ENCODE measurements at places on chromosomes 16 and 17.
A peak's percentile ranks its signal among the peaks of the same experiment; 100 is the strongest.

- DNase-seq, result no peak
Observed at GRCh38 chr16:56347166-56347565, 78.2 kb downstream of the AMFR start.

DNA sequence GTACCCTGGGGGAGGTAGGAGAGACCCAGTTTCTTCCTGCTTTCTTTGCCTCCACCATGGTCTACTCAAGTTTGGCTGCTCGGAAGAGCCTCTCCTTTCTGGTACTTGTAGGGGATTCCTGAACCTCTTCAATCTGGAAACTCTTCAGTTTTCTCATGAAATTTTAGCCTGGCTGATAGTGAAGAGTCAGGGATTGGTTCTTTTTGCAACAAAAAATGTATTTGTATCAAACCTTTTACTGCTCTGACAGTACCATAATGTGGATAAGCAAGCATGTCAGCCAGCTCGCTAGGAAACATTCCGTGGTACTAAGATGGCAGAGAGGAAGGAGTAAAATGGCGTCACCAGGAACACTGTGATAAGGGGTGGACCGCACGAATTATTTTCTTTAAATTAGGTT lies 55.4 kb downstream of the NUP93 start:
- no peak for DNase-seq

- DNase-seq, result no peak
Observed at GRCh38 chr16:11946433-11946832, 4.6 kb upstream of the NPIPB2 start.

GRCh38 chr17:18190628-18191235 lies 7.1 kb downstream of the ALKBH5 start:
- DNase-seq, result no peak

DNA sequence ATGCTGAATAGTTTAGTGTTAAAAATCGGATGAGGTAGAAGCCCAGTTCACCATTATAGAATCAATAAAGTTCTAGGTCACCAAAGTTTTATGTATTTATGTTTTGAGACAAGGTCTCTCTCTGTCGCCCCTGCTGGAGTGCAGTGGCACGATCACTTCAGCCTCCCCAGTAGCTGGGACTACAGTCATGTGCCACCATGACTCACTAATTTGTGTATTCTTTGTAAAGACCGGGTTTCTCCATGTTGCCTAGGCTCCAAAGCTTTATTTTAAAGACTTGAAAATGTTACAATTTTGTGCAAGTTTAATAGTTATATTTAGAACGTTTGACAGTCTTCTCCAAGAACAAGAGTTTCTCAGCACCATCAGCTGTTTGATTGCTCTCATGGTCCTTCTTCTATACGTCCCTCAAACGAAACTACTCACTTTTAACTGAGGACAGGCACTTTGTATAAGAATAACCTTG lies 32.1 kb downstream of the NDE1 start:
- no peak for DNase-seq

DNA sequence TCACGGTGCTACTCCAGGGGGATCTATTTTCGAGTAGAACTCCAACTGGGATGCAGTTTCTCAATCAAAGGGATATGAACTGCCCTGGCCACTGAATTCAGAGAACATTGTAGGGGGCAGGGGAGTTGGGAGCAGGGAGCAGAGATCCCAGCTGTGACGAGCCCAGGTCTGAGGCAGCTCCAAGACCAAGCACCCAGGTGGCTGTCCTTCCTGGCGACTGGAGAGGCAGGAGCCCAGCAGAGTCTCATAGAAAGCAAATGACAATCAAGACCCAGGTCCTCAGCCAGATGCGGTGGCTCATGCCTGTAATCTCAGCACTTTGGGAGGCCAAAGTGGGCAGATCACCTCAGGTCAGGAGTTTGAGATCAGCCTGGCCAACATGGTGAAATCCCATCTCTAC lies 60.1 kb downstream of the TK2 start:
- no peak for DNase-seq

DNA sequence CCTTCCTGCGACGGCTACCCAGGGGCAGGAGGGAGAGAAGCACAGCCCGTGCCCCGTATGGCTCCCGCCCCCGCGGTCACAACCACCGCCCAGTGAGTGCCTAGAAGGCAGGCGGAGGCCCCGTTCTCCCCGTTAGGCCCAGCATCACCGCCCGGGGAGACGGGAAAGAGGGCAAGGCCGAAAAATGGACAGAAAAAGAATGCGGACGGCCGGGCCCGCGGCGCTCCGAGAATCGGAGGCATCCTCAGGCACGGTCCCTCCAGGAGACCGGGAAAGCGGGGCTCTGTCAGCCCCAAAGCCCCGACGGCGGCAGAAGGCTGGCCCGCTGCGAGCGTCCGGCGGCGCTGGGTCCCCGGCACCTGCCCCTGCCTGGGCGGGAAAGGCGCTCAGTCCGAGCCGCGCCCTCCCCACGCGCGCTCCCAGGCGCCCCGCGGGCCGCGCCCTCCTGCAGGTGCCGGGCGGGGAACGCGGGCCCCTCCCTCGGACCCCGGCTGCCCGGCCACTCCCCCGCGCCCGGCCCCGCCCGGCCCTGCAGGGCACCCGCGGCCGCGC lies 407 bp downstream of the MCRIP1 start:
- peak; percentile 17 for DNase-seq

GRCh38 chr16:20916942-20917341 lies 16.4 kb downstream of the LYRM1 start:
- no peak for DNase-seq

- no peak for DNase-seq
Observed at GRCh38 chr17:75694536-75694935, 26.7 kb upstream of the ITGB4 start.

All from activated gamma-delta T cell treated with Interleukin-2 at 50 U/mL for 16 hours (primary cell).